HFF-Myc (cell line): ENCODE measurements at places on chromosomes 12 and 14.

GRCh38 chr12:119942386-119942785 is 46.6 kb upstream of the BICDL1 start:
- DNase-seq: no peak

DNA sequence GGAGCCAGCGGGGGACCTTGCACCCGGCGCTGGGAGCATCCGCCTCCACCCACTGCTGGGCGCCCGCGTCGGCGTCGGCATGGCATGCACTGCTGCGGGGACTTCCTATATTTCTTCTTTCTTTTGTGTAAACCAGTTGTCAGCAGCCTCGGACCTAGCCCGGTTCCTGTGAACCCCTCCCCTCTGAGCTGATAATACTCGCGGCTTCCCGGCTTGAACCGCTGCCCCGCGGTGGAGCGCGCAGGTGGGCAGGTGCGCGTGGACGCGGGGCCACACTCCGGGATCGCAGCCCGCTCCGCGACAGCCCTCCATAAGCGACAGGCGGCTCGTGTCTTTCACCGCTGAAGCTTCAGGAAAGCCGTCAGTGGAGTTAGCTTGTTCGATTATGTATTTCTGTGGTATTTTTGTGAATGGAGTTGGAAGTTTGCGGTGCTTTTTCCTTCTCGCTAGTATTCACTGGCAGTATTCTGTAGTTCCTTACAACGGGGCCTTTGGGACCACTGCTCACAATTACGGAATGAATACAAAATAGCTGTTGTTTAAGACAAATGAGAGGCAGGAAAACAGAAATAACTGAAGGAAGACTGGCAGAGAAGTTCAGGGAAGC is 870 bp downstream of the BMAL2 start:
- no peak for DNase-seq

DNA sequence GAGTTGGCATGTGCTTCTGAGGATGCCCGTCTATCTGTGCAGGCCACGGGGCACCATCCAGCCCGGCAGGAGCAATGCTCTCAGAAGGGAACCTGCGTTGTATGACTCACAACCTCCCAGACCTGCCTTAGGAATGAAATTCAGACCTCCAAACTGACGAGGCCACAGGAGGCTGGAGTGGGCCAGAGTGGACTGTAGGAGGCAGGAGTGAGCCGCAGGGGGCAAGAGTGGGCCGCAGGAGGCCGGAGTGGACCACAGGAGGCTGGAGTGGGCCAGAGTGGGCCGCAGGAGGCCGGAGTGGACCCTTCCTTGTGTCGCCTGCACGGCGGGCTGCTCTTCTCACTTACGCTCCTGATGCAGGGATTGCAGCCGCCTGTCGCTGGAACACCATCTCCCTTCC is 11.1 kb upstream of the FBRSL1 start:
- no peak for DNase-seq

DNA sequence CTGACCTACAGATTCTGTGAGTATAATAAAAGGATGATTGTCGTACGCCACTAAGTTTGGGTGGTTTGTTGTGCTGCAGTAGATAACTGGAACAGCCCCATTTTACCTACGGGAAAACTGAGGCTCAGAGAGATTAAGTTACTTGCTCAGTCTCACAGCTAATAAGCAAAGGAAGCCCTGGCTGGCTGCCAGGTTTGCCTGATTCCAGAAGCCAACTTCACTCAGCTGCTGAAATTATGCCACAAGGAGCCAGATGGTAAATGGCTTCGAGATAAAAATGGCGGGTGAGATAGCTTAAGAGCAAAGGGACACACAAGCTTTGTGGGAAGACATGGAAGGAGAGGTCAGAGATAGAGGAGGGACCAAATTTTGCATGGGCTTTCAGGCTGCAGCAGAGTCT is 191.5 kb upstream of the NOS1 start:
- no peak for DNase-seq

DNA sequence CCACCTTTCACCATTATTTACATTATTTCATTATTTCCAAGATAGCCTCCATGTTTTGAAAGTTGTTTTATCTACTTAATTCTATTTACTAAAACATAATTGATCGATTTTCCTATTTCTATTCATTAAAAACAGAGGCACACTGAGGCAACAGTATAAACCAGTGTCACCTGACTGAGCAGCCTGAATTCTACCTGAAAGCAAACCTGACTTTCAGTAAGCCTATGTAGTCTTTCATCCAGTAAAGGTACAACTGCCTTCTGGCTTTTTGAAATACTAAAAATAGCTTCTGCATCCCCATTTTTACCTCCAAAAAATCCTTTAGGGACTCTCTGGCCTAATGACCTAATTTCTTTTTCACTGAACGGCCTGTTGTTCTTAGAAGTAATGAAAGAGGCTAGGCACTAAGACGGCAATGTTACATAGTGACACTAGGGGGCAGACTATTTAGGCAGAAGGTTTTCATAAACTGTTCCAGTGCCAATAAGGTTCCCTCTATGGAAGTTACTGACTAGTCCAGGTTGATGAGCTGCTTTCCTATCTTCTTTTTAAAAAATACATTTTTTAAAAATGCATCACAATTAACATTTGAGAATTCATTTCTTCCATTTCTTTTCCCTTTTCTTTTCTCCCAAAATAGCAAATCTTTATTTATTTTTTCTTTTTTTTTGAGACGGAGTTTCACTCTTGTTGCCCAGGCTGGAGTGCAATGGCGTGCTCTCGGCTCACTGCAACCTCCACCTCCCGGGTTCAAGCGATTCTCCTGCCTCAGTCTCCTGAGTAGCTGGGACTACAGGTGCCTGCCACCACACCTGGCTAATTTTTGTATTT is 17.5 kb downstream of the ANAPC5 start:
- DNase-seq: peak; percentile 55

- DNase-seq: no peak
Observed at GRCh38 chr12:10741845-10742244, 18.7 kb upstream of the YBX3 start.

- peak; percentile 59 for DNase-seq
Observed at GRCh38 chr12:92784356-92784755, 81.6 kb downstream of the PLEKHG7 start.

DNA sequence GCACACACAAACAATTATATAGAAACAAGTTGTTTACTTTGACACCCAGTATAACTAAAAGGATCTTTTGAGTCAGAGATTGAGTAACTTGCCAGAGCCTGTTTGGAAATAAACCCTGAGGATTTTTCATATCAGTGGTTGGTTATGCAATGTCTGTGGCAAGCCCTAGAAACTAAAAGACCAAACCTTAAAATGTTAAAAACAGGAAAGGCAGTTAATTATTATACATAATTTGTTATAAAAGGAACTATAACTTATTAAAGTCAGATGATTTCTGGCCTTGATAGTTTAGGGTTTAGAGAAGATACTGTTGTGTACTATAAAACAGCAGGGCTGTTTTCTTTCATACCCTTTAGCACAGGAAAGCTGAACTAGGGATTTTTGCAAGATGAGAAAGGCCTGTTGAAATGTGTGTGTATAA is 44.1 kb downstream of the PSEN1 start:
- DNase-seq: no peak

GRCh38 chr14:96424109-96424989 is 32.4 kb downstream of the AK7 start:
- peak; percentile 79 for DNase-seq

- peak; percentile 1 for DNase-seq
Observed at GRCh38 chr12:86914721-86915120, 658.5 kb upstream of the MGAT4C start.

GRCh38 chr12:126033751-126034150 is 968.5 kb downstream of the AACS start:
- no peak for DNase-seq

GRCh38 chr14:33794791-33795305 is 156.0 kb downstream of the EGLN3 start:
- DNase-seq: no peak

GRCh38 chr12:92485351-92486348 is 217.1 kb upstream of the PLEKHG7 start:
- DNase-seq: no peak

DNA sequence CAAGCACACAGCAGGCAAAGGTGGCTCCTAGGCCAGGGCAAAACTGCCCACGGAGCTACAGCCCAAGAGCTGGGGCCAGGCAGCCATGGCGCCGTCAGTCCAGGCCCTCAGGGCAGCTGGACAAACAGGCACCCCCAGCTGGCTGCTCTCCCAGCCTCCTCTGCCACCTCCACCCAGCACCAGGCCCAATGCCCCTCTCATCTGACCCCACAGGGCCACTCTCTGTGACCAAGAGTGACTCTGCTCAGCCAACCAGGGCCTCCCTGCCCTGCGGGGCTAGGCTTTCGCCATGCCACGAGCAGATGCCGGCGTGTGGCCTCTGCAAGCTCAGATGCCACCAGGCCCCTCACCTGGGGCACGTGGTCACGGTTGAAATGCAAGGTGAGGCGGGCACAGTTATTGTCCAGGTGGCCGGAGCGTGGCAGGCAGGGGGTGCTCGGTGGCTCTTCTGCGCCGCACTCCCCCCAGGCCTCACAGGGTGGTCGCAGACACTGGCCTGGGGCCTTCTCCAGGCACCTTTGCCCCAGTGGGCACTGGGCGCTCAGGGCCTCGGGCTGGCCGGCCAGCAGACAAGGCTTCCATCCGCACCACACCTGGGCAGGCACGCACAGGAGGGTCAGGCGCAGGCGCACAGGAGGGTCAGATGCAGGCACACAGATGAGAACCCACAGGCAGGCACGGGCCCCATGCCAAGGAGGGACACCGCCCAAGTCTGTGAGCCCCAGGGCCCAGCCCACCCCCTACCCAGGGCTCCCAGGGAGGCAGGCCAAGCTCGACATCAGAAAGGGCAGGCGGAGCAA is 23.0 kb downstream of the JAG2 start:
- no peak for DNase-seq

GRCh38 chr14:22070119-22070982 is 396.7 kb upstream of the OR4E1 start:
- no peak for DNase-seq

GRCh38 chr14:92579244-92579936 is 65.8 kb downstream of the RIN3 start:
- DNase-seq: no peak

DNA sequence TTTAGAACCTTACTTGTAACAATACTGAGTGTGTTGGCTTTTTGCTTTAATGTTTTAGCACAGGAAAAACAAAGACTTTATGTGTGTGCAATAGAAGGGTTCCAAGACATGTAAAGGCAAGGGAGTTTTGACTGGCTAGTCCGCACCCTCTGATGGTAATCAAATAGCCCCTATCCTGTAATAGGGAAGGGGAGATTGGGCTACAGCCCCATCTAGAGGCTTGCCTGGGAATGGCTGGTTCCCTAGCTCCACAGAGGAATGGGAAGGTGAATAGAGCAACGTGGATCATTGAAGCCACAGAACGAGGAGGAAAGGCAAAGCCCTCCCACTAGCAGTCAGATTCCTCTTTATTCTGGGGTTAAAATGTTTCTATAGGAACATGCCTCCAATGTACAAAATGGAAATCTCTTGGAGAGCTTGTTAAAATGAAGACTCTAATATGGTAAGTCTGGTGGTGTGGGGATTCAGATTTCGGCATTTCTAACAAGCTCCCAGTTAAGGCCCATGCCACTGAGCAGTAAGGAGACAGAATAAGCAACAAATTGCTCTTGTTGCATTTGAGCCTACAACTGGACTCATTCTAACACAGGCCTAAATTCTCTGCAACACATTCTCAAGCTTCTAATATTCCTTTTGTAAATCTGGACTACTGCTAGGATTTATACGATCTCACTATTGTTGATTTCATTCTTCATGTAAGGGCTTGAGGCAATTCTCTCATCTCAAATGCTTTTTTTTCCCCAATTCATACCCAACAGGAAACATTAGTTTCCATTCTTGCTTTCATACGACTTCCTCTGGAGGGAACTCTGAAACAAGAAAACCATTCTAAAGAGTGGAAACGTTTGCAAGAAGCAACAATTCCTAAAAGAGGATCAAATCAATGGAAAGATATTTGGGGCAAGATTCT is 57.1 kb downstream of the NIN start:
- DNase-seq: peak; percentile 63

- DNase-seq: no peak
Observed at GRCh38 chr14:56115976-56116893, 2.0 kb upstream of the PELI2 start.

- DNase-seq: no peak
Observed at GRCh38 chr12:65875640-65876071, 51.4 kb downstream of the HMGA2 start.

DNA sequence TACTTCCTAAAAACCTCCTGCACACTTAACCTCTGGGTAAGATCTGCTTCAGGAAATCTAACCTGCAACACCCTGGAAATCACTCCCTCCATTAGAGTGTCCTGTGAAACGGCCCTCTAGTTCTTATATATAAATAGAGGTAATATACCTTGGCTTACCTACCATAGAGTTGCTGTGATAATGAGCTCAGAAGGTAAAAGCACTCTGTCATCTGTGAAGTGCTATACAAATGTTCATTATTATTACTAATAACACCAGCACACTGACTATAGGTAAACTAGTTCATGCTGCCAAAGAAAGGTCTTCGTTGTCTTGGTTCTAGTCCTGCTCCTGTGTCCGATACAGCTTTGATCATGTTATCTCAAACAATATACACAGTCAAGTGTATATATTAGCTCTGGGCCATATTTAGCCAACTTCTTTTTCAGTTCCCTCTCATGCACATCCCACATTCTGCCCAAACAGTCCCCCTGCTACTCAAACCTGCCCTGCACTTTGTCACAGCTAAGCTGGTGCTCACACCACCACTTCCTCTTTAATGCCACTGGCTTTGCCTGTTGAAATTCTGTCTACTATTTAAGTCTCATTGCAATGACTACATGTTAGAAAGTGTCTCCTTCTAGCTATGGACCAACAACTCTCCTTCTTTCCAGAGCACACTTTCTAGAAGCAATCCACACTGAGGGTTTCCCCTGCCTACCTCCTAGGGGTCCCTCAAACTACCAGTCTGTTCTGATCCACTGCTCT is 5.1 kb downstream of the E2F7 start:
- DNase-seq: no peak

- no peak for DNase-seq
Observed at GRCh38 chr12:89862511-89863445, 154.1 kb upstream of the ATP2B1 start.

DNA sequence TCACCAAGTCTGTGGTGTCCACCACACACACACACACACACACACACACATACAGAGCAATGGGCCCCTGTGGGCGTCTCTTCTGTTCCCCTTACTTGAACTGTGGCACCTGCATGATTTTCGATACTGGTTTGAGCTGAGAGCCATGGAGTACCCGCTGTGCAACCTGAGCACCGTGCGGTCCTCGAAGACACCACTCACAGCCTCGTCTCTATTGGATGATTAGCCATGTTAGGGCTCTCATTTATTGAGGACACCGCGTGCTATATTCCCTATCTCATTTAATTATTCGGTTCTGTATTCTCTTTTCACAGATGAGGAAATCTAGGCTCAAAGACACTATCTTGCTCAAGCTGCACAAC is 623 bp upstream of the C14orf132 start:
- no peak for DNase-seq

GRCh38 chr12:16300122-16300521 is 22.6 kb upstream of the SLC15A5 start:
- DNase-seq: no peak

- no peak for DNase-seq
Observed at GRCh38 chr12:123761841-123762714, at the start of gene DNAH10. Gene DNAH10, plus strand, starts transcription at chr12:123762301. Its CDS starts 36 bp downstream, at chr12:123762337.
